ENCODE measurements at places on chromosomes 1 and 21.

DNA sequence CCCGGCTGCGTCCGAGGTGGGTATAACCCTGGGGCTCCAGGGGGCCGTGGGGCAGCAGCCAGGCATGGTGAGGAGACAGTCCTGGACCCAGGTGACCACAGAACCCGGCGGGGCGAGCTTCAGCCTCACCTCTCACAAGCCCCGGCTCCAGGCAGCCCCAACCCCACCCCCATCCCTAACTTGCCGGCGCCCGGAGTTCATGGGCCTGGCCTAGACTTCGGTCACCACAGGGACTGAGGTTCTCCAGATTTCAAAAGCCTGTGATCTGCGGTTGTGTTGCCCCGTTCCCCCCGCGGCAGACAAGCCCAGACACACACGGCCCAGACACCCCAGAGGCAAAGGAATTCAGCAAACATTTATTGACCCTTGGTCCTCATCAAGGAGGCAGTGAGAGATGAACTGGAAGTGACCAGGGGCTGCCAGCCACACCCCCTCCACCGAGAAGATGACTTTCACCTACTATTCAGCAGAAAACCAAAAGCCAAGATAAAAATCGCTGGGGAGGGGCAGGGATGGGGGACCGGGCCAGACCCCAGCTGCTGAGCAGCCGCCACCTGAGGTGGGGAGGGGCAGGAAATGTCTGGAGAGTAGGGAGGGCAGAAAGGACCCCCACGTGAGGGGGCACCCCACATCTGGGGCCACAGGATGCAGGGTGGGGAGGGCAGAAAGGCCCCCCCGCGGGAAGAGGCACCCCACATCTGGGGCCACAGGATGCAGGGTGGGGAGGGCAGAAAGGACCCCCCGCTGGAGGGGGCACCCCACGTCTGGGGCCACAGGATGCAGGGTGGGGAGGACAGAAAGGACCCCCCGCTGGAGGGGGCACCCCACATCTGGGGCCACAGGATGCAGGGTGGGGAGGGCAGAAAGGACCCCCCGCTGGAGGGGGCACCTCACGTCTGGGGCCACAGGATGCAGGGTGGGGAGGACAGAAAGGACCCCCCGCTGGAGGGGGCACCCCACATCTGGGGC lies 3.9 kb downstream of the HES4 start:
- no peak for DNase-seq

GRCh38 chr21:44815225-44815624 lies 2.6 kb downstream of the SUMO3 start:
- no peak for DNase-seq

DNA sequence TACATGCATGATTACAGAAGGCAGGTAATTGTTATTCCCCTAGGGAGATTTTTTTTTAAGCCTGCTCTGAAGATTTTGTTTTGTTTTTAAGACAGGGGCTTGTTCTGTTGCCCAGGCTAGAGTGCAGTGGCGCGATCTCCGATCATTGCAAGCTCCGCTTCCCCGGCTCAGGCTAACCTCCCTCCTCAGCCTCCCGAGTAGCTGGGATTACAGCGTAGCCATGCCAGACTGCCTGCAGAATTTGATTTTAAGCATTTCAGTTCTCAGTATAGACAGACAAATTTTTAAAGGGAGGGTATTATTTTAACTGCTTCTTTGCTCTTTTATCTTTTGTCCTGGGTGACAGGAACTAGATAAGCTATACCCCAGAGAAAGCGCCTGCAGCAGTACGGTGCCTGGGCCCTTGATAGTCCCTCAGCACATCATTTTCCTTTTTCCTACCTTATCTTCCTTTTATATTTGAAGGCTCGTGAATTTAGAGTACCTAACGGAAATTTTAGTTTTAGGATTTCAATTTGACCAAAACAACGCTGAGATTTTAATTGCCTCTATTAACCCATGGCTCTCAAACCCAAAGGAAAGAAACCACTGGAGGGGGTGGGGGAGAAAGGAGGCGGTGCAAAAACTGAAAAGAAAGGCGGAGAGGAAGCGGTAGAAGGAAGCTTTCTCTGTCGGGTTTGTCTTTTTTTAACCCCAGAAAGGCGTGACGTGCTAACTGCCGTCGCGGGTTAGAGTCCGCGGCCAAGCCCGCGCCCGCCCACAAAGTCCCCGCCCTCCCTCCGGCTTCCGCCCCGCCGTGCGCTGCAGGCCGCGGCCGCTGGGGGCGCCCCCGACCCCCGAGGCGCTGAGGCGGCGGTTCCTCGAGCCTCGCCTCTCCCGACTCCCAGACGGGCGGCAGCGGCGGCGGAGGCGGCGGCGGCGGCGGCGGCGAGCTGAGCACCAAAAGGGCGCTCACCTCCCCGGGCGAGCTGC lies at the start of gene EEIG2:
TSS of gene EEIG2 (plus strand) at position 886 of the 972 bp plus-strand sequence. CDS start 329 bp downstream, outside the sequence.
- DNase-seq, result peak; percentile 86

GRCh38 chr1:156663178-156663577 lies 14.0 kb downstream of the NES start:
- no peak for DNase-seq

- no peak for DNase-seq
These were observed 83.5 kb downstream of the SPAG17 start for GRCh38 chr1:118101515-118101844.

- no peak for DNase-seq
These were observed 14.0 kb downstream of the HSD3B2 start for GRCh38 chr1:119428991-119429390.

- DNase-seq, result no peak
These were observed 27.2 kb downstream of the MRPL37 start for GRCh38 chr1:54227091-54227602.

- DNase-seq, result no peak
These were observed 4.3 kb upstream of the IPO13 start for GRCh38 chr1:43942411-43942810.

DNA sequence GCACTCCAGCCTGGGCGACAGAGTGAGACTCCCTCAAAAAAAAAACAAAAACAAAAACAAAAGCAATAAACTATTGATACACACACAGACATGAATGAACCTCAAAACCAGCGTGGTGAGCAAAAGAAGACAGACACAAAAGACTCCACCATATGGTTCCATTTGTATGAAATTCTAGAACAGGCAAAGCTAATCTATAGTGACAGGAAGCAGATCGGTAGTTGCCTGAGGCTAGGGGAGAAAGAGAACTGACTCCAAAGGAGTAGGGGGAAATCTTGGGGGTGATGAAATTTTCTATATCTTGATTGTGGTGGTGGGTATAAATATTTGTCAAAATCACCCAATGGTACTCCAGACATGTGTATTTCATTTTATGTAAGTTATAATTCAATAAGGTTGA lies 20.9 kb downstream of the LACTBL1 start:
- DNase-seq, result no peak

- DNase-seq, result no peak
These were observed 95.3 kb upstream of the SLC25A33 start for GRCh38 chr1:9443913-9444445.

All from stimulated activated CD8-positive, alpha-beta memory T cell treated with anti-CD3 and anti-CD28 coated beads, Interleukin-7, amount 100 ng/mL, for 1 hour (primary cell).